ENCODE measurements at places on chromosomes 3 and 15.

DNA sequence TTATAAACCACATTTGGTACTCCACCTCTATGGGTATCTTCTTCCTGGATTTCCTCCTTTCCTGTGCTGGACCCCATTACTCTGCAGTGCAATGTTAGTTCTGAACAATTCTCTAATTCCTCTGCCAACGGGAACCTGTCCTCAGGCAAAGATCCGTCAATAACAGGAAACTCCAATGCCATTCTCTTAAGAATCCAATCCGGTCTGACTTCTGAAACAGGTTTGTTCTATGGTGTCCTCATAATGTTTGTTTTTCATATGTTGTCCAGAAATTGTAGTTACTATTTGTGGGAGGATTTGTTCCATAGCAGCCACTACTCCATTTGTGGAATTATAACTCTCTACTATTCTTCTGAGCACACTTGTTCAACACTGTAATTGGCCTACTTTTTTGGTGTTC is 112.7 kb downstream of the TBL1XR1 start:
- no peak for DNase-seq

DNA sequence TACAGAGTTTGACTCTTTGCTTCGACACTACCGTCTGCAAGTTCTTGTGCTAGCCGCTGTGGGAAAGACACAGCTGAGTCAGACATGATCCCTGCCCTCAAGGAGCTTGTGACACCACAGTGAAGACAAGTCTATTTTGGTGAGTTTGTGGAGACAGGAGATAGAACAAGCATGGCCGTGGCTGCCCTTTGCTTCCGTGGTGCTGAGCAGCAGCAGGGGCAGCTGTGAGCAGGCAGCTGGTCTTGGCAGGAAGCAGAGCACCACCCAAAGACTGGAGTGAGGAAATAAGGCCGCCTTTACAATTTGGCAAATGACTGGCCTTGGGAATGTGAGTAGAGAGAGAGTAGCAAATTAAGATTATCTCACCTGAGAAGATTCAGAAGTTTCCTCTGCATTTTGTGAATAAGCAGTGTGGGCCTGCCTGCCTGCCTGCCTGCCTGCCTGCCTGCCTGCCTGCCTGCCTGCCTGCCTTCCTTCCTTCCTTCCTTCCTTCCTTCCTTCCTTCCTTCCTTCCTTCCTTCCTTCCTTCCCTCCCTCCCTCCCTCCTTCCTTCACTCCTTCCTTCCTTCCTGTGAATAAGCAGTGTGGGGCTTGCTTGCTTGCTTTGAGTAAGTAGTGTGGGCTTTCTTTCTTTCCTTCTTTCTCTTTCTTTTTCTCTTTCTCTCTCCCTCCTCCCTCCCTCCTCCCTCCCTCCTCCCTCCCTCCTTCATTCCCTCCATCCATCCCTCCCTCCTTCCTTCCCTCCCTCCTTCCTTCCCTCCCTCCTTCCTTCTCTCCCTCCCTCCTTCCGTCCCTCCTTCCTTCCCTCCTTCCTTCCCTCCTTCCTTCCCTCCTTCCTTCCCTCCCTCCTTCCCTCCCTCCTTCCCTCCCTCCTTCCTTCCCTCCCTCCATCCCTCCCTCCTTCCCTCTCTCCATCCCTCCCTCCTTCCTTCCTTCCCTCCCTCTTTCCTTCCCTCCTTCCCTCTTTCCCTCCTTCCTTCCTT is 1.6 kb upstream of the GCNT3 start:
- no peak for DNase-seq

- DNase-seq = no peak
Measured at GRCh38 chr15:80031841-80032240, 27.6 kb upstream of the ZFAND6 start.

- DNase-seq = no peak
Measured at GRCh38 chr3:14077310-14077709, 47.4 kb downstream of the CHCHD4 start.

DNA sequence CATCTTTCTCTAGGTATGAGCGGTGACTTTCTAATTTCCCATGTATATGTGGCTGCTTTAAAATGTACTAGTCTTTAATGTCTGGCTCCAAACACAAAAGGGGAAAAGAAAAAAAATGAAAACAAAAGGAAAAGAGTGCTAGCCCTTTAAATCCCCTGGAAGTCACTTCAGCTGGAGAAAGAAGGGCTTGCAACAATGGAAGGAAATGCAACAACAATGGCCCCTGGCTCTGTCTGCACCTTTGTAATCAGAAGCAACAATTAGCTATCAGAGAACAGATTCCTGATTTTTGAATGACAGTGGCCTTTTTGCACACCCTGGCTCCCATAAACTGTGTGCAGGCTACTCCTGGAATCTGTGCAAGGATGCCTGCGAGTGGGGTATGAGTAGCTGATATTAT is 591.2 kb downstream of the FHIT start:
- no peak for DNase-seq

GRCh38 chr3:118110211-118110610 is 924.4 kb downstream of the IGSF11 start:
- no peak for DNase-seq

GRCh38 chr3:15462451-15462850 is 35.1 kb downstream of the EAF1 start:
- DNase-seq = no peak

GRCh38 chr3:109224333-109224732 is 87.8 kb downstream of the C3orf85 start:
- no peak for DNase-seq

DNA sequence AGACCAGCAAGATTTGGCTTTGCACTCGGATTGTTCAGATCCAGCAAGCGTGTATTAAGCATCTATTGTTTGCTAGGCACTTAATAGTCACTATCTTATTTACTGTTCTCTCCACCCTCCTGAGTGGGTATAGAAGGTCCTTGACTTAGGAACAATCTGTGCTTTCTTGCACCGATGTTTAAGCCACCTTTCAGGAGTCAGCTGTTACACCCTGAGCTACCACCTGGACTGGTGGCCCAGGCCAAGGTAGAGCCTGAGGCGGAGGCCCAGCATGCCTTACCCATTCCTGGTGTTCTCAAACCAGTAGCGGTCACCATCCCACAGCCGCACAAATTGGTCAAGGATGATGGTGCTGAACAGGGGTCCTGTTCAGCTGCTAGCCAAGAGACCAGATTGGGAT is 10.0 kb downstream of the DUOX1 start:
- no peak for DNase-seq

- DNase-seq = no peak
Measured at GRCh38 chr3:188342991-188343732, 189.2 kb downstream of the LPP start.

DNA sequence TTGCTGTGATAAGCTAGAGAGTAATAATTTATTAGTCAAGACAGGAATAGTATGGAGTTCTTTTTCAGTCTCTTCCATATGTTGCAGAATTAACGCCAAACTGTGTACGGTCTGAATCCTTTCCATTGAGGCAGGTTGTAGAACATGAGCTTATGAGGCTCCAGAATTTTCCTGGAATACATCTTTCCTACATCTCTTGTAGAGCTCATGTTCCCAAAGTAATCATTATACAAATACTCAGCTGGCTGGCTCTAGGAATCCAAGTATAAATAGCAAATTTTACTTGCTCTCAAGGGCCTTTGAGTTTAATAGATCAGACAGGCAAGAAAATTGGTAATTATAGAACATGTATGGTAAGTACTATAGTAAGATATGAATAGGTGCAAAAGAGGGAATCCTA is 419.4 kb downstream of the RBMS3 start:
- DNase-seq = no peak

GRCh38 chr3:157027861-157028745 is 131.8 kb downstream of the CCNL1 start:
- no peak for DNase-seq

DNA sequence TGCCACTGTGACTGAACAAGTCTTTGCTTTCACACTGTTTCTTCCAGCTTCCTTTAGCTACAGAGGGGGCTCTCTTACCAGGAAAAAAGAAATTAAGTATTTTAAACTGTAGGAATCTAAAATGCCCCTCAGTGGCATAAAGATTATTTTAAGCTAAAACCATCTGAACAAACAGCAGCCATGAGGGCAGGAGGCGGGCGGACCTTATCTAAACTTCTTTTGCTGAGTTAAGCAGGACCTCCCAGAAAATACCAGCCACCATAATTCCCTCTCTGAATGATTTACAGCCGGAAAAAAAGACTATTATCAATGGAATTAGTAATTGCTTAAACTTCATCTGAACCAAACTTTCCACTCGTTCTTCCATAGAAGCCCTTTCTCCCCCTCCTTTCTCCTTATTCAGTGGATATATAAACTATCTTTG is 5.2 kb upstream of the TOPAZ1 start:
- DNase-seq = no peak

DNA sequence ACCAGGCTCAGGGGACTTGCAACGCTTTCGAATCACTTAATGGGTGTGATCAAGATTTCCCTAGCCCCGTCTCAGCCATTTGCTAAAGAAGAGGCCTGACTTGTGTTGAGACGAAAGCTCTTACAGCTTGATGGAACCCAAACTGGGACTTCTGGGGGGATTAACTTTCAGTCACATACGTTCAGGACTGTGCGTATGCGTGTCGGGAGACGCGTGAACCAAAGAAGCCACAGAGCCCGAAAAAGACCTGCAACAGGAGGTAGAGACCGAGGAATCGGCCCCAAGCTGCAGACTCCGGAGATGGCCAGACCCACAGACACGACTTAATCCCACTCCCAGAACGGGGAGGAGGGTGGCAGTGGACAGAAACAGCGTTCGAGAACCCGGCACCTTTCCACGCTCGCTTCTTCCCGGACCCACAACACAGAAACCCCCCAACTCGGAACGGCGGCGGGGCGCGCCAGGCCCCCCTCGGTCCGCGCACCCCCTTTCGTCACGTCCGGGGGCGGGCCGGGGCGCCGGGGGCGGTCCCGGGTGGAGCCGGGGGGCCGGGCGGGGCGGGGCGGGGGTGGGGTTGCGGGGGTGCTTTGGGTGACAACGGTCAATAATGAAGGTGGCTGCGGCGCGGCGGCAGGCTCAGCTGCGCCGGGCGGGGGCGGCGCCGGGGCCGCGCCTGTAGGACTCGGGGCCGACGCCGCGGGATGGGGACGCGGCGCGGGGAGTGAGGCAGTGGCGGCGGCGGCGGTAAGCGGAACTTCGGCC is at the start of gene ATP11B:
Gene ATP11B (plus strand): TSS at position 604 of the 762 bp plus-strand sequence. CDS start 256 bp downstream, outside the sequence.
- DNase-seq = peak; percentile 71

- DNase-seq = peak; percentile 7
Measured at GRCh38 chr3:45841420-45841756, 531 bp downstream of the LZTFL1 start.

GRCh38 chr3:152060701-152061100 is 187.3 kb downstream of the SUCNR1 start:
- DNase-seq = peak; percentile 18

- DNase-seq = no peak
Measured at GRCh38 chr3:37487785-37488184, 313.4 kb upstream of the LRRFIP2 start.

DNA sequence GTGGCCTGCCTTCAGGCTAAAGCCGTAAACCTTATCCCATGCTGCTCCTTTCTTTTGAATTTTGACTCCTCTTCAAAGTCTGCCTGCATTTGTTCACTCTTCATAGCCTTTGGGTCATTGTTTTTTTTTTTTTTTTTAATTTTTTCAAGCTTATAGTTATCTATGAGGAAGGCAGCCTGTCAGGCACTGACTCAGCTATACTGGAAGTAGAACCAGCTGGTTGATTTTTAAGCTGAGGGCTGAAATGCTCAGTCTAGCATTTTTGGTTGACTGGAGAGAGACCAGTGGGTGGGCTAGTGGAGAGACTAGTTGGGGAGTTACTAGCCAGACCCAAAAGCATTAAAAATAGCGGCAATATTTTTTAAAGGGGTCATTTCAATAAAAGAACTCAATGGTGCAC is 44.1 kb downstream of the C3orf20 start:
- DNase-seq = no peak

Measured in left kidney (tissue), 8 donors.